ENCODE measurements at places on chromosomes 7 and 10.

DNA sequence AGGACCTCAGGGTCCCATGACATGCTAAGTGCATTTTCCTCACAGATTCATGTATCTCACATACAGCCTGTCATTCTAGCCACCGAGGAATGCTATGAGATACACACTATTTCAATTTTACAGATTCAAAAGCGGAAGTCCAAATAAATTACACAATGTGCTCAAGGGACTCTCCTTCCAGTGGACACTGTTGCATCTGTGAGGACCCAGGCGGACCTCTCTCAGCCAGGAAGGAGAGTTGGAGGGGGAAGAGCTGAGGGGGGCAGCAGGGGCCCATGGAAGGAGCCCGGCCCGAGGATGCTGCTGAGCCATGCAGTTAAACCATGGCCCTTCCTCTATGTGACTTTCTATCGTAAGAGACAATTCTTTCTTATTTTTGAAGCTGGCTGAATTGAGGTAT lies 93.6 kb downstream of the VOPP1 start:
- no peak for DNase-seq

GRCh38 chr7:115038158-115038557 lies 116.3 kb downstream of the MDFIC start:
- DNase-seq, result no peak

GRCh38 chr7:86094166-86094669 lies 549.5 kb upstream of the GRM3 start:
- no peak for DNase-seq

DNA sequence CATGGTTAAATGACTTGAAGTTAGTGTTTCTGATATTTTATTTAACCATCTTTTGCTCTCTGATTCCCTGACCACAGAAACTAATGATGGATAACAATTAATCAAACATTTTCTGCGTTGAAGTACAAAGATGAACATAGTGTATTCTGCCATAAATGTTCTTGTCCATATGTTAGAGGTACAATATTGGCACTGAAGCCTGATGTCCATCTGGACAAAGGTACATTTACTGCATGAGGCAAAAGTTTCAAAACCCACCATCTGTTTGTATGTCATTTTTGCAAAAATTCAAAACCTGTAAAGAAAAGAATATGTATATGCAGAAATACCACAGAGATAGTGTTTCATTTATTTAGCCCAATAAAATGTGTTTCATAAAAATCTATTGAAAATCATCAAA lies 861.5 kb downstream of the ANKRD7 start:
- DNase-seq, result no peak

- DNase-seq, result no peak
Observed at GRCh38 chr7:1466524-1467271, 7.4 kb upstream of the MICALL2 start.

Data from CD4-positive, alpha-beta memory T cell (primary cell).